Right renal cortex interstitium (tissue), 3 donors: ENCODE measurements at places on chromosomes 12 and 14. TPM values are rescaled to one million over a fixed set of nuclear protein-coding genes. Genes with fewer than 3 reads are reported as not detected.

The KRT73 gene
- not detected for polyA plus RNA-seq

The CIT gene
- 15.1 TPM for polyA plus RNA-seq

The PRPH gene
- polyA plus RNA-seq: 0.28 TPM

The AGAP2 gene
- polyA plus RNA-seq: 0.68 TPM

The FGF6 gene
- not detected for polyA plus RNA-seq

The NUMB gene
- polyA plus RNA-seq: 86.4 TPM

The BMP4 gene
- polyA plus RNA-seq: 41.5 TPM

The SLC35E3 gene
- 17.9 TPM for polyA plus RNA-seq

The CCDC175 gene
- polyA plus RNA-seq: 0.50 TPM

The MMP19 gene
- polyA plus RNA-seq: 0.52 TPM

The FLRT2 gene
- polyA plus RNA-seq: 259 TPM

The STAB2 gene
- 0.27 TPM for polyA plus RNA-seq

The MYH6 gene
- 0.21 TPM for polyA plus RNA-seq

The SLC6A12 gene
- polyA plus RNA-seq: 14.5 TPM

The SCNN1A gene
- 74.0 TPM for polyA plus RNA-seq
